Foreskin melanocyte (primary cell): ENCODE measurements at places on chromosomes 1 and 21.

GRCh38 chr1:227763246-227764018 lies 28.2 kb downstream of the SNAP47 start:
- no peak for DNase-seq

GRCh38 chr1:43048601-43049011 lies 89.9 kb upstream of the SLC2A1 start:
- DNase-seq = no peak

DNA sequence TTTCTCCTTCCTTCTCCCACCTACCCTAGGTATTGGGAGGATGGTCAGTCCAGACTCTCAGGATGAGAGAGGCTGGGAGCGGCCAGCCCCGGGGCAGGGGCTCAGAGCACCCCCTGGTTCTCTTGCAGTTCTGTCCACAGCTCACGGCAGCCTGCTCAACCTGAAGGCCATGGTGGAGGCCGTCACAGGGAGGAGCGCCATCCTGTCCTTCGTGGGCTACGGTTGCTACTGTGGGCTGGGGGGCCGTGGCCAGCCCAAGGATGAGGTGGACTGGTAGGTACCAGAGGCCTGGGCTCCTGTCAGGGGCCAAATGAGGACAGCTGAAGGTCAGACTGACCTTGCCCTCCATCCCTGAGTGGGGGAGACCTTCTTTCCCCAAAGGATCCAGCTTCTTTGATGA lies 4.2 kb downstream of the PLA2G2F start:
- no peak for DNase-seq

- DNase-seq = no peak
Observed at GRCh38 chr1:53148123-53148522, 5.7 kb upstream of the SLC1A7 start.

DNA sequence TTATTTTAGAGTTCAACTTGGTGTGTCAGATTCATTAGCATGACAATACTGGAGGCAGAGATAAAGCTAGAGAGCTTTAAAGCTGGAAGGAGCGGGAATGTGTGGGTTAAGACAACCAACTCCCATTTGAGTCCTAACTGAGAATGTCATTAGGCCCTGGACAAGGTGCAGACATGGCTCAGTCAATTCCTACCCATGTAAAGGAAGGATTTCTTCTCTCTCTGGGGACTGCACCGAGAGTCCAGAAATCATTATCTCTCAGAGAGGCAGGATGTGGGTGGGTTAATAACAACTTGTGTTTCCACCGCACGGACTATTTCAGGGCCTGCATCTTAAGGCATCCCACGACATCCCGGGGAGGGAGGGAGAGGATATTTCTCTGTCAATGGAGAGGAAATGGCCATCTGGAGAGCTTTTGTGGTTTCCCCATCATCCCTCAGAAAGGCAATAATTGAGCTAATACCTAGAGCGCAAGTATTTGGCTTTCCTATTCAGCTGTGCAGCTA lies 46.7 kb upstream of the SARS1 start:
- DNase-seq = no peak

DNA sequence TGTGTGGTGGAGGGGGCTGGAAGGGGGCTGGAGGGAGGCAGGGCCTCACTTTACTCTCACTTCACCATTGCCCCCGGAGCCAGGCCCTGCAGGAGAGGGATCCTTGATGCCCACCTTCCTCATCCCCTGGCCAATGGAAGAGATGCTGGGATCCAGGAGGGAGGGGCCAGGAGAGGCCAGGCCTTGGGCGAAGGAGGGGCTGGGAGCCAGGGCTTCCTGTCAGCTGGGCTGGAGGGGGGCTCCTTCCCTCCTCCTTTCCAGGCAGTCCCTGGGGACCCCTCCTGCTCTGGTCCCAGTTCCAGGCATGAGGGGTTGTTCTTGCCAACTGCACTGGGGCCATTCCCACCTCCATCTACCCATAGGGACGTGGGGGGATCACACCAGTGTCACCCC lies 5.7 kb downstream of the AHDC1 start:
- no peak for DNase-seq

- no peak for DNase-seq
Observed at GRCh38 chr1:237769916-237770315, 120.8 kb downstream of the ZP4 start.

DNA sequence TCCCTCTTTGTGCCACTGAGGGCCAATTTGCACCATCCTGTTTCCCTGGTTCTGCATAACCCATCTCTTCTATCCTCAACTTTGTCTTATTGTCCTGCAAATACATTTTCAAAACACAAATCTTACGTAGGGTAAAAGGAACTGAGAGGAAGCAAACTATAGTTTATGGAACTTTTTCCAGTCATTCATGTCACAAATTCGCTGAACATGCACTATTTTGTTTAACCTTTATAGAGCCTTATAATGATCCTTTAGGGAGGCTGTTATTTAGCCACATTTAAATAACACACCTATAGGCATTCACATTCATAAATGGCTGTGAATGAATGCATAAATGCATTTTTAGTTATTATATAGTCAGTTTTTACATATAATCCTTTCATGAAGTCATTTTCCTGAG lies 85.0 kb downstream of the PLPPR5 start:
- no peak for DNase-seq

GRCh38 chr1:52691821-52692220 lies 6.3 kb downstream of the COA7 start:
- DNase-seq = no peak

DNA sequence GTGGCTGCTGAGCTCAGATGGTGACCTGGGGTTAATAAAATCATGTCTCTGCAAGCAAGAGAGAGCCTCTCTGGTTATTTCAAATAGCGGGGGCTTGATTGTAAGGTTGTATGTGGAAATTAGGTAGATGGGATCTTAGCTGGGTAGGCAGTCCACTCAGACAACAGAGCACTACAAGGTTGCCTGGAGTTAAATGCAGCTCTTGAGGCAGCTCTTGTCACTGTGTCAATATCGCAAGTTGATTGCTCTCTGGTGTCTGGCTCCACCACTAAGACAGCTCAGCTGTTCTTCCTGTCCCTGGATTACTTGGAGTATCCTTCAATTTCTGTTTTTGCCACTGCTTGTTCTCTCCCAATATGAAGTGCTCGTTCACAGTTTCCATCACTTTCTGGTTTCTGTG lies 93.8 kb downstream of the C21orf91 start:
- DNase-seq = no peak

DNA sequence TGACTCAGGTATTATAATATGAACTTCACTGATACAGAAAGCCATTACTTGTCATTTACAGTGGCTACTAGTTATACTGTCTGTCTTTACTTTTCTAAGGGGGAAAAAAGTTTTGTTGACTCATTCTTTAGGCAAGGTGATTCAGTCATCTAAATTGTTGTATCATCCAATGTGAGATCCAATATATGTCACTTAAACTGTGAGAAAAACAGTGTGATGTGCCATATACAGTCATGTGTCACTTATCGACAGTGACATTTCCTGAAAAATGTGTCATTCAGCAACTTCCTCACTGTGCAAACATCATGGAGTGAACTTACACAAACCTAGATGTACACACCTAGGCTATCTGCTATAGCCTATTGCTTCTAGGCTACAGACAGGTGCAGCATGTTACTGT lies 57.6 kb downstream of the KCNK2 start:
- DNase-seq = no peak

GRCh38 chr1:33971018-33971710 lies 107.3 kb downstream of the HMGB4 start:
- DNase-seq = no peak

GRCh38 chr1:210626341-210626740 lies 297.6 kb downstream of the HHAT start:
- DNase-seq = no peak

DNA sequence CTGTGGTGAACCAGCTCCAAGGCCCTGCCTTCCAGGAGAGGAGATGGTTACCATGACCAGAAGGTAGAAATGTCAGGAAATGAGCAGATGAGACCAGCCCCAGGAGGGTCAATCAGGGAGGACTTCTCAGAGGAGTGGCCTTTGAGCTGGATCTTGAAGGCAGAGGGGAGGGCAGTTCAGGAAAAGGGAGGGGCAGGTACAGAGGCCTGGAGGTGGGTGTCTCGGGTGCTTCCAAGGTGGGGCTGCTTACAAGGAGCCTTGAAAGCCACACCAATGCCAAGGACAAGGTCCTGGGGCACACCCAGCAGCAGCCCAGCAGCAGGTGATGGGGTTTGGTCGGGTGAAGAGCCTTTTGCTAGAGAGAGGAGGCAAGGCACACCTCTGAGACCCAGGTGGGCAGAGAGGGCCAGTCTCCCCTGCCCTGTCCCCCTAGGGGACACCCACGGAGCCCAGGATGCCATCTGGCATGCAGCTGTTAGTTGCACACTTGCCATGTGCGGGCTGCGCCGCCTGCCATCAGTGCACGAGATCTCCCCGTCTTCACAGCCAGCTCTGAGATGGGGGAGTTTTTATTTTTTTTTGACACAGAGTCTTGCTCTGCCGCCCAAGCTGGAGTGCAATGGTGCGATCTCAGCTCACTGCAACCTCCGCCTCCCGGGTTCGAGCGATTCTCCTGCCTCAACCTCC lies 18.5 kb downstream of the SLC66A1 start:
- DNase-seq = no peak

DNA sequence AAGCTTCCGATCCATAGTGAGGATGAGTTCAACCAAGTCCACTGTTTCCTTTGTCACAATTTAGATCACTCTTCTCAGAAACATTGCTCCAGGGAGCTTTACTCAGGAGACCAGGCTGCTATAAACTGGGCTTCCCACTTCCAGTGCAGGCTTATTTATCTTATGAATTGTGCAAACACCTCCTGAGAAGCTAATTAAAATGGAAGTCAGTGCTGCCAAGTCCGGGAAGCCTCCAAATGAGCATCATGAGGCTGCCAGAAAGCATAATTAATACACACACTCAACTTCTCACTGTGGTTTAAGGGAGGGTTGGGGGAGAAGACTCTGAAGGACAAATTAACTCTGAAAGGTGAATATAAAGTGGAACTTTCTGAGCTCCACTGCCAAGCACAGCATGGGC lies 145.0 kb upstream of the SGIP1 start:
- DNase-seq = no peak

DNA sequence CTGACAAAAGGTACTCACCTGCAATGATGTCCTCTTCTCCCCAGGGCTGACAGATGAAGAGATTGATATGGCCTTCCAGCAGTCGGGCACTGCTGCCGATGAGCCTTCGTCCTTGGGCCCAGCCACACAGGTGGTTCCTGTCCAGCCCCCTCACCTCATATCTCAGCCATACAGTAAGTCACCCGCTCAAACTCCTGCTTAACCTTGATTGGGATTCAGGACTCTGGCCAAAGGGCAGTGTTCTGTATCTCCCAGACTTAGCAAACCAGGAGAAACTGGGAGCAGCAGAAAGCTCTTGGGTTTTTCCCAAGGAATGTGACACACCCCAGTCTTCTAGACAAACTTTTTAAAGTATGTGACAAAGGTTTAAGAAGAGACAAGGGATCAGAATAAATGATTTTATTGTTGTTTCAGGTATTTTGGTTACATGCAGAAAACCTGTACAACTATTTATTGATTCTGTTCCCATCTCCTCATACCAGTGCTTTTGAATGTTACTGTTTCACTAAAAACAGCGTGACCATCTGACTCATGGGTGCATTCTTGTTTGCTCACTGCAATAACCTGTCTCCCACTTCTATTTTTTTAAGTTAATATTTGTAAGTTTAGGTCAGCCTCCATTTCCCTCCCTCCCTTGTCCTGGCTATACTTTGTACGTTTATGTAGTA lies 124.6 kb downstream of the PEX14 start:
- DNase-seq = no peak

GRCh38 chr1:35454176-35454575 lies 103.0 kb downstream of the KIAA0319L start:
- DNase-seq = no peak
